Activated CD4-positive, alpha-beta T cell treated with anti-CD3 and anti-CD28 coated beads, Interleukin-2, Interleukin-4, amounts not matched to agents 100 ng/mL and 50 ng/mL, durations not matched to agents 16 hours and 8 hours (primary cell): ENCODE measurements at places on chromosomes 1 and 21.

DNA sequence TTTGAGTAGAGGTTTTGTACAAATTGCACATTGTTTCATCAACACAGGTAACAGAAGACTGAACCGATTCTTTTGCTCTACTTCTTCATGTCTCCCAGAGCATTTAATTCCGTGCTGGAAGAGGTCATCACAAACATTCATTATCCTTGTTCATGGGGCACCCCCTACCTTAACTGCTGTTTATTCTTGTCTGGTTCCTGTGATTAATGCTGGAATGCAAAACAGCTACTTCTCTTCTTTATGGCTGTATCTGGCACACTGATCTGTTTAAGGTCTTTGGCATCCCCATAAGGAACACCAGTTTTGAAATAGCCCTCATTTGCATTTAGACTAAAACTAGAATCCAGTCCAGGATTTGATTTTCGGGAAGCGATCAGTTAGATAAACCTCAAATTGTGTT is 42.2 kb downstream of the NTNG1 start:
- no peak for DNase-seq

- DNase-seq: no peak
These were observed 40.3 kb upstream of the CASZ1 start for GRCh38 chr1:10836726-10837125.

GRCh38 chr1:109930252-109930993 is 19.8 kb downstream of the CSF1 start:
- no peak for DNase-seq

DNA sequence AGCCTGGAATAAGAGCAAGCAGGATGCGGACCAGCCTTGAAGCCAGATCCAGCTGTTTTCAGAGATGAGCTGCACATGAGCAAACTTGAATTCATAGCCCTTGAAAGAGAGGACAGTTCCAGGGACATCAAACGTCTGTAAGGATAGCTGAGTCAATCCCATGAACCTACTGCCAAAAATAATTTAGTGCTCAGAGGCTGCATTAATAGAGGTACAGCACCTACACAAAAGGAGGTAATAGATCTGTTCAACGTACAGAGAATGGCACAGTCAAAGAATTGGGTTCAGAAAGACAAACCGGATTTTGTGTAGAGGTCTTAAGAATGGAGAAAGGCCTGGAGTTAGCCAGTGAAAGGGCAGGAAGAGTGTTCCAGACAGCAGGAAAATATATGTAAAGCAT is 110.8 kb upstream of the ZC3H12A start:
- no peak for DNase-seq

DNA sequence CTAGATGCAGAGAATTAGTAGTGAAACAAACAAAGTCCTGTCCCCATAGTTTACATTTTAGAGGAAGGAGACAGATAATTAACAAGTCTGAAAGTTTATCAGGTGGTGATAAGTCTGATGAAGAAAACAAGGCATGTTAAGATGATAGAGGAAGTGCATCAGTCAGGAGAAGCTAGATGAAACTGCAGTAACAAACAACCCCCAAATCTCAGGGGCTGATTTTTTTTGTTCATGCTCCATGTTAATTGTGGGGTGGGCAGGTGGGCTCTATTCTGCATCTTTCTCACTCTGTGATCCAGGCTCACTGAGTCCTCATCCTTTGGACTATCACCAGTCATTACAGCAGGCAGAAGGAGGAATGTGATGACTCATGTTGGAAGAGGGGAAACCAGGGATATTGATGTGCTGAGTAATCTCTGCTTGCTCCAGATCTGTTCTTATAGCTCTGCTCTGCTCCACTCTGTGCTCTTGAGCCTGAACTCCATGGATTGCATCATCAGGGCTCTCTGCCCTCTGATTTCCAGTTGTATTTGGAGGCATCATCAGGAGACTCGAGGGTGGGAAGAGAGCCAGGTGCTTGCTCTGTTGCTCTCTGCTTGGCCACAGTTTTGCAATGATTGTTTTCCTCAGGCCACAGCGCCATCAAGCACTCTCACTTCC is 166.9 kb downstream of the IER5 start:
- no peak for DNase-seq

GRCh38 chr1:17925290-17926237 is 170.4 kb downstream of the ACTL8 start:
- no peak for DNase-seq
